ENCODE measurements at places on chromosomes 6 and 20.

GRCh38 chr6:11413728-11414127, 123.8 kb upstream of the TMEM170B start:
- no peak for DNase-seq

- DNase-seq, result no peak
Observed at GRCh38 chr6:2765896-2766766, 938 bp downstream of the WRNIP1 start.

GRCh38 chr6:84227044-84227433, 404 bp downstream of the CEP162 start:
- DNase-seq, result no peak

- DNase-seq, result no peak
Observed at GRCh38 chr6:137013738-137014602, 30.8 kb downstream of the IL20RA start.

- DNase-seq, result no peak
Observed at GRCh38 chr6:164099269-164099865, 684.8 kb downstream of the QKI start.

DNA sequence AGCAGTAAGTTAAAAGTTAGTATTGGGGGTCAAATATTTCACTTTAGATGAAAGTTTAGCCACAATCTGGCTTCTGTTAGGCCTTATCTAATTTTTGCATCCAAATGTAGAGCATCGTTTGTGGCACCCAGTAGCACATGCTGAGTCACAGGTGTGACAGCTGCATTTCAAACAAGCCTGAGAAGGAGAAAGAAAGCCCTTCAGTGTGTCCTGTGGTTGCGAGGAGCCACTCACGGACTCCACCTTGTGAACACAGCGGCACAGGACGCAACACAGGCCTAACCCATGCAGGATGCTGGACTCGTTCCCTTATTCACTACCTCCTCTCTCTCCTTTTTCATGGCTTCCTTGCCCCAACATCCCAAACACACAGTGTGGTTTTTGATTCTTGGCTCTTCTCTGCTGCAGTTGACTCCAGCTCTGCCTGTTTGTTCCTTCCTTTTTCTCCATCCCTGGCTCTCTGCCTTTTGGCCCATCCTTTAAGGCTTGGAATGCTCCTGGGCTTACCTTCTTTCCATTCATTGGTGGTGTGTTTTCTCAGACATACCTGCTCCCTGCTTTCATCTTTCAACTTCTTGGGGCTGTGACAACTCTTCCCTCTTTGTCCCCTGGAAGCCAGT, 124.2 kb downstream of the SLC16A10 start:
- no peak for DNase-seq

- no peak for DNase-seq
Observed at GRCh38 chr20:20812136-20812535, 99.7 kb upstream of the RALGAPA2 start.

Measured in chondrocyte (in vitro differentiated cells).